ENCODE measurements at places on chromosomes 6 and 20.

GRCh38 chr6:21999012-21999528 is 297.8 kb downstream of the PRL start:
- DNase-seq: no peak

DNA sequence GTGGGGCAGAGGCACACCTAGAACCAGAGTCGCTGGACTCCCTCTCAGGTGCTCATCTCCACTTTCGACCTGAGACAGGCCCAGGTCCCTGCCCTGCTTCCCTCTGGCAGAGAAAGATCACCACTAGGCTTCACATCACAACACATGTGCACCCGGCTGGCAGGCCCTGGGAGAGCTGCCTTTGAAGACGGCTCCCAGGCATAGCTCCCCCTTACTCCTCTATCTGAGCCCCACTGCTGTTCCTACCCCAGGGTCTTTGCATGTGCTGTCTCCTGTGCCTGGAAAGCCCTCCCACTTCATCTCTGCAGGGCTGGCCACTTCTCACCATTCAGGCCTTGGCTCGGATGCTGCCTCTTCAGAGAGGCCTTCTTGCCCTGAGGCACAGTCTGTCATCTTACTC is 89.2 kb downstream of the NOL4L start:
- no peak for DNase-seq

DNA sequence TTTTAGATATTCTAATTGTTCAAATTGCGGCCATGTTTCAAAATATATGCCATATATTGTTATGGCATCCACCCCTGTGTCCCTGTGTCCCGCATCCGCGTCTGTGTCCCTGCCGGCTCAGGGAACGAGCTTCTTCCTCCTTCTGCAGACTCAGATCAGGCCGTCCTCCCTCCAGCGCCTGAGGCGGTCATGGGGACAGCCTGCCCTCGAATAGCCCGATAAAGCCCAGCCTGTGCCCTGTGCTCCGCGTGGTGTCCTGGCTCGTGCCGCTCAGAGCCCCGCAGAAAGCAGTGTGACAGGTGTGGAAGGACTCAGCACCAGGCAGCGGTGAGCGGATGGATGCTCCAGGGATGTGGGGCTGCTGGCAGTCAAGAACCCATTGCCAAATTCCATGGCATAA is 663.4 kb upstream of the DEFB115 start:
- no peak for DNase-seq

DNA sequence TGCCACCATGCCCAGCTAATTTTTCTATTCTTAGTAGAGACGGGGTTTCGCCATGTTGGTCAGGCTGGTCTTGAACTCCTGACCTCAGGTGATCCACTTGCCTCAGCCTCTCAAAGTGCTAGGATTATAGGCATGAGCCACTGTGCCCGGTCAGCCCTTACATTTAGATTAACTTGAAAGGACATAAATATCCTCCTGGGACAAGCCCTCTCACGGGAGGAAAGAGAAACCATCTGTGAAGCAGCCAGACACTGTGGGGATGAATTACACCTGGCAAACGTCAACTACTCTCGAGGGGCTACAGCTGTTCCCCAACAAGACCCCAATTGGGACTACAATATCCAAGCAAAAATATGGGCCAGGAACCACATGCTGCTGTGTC is 32.7 kb upstream of the SAMHD1 start:
- no peak for DNase-seq

DNA sequence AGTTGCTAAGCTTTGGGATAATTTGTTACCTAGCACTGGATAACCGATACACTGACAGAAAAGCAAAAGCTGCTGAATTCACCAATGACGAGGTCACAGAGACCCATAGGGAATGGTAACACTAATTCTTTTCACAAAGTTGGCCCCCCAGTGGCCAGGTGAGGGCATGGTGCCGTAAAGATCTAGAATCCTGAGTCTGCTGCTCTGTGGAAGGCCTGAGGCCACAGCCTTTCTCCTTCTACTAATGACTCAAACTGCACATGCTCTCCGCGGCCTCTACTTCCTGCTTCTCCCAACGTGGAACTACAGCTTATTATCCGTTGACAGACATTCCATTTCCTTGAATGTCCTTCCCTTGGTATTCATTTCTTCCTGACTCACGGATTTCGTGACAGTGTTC is 127.1 kb downstream of the OPRM1 start:
- DNase-seq: no peak
